ENCODE measurements at places on chromosomes 3 and 15.
A peak's percentile ranks its signal among the peaks of the same experiment; 100 is the strongest.

DNA sequence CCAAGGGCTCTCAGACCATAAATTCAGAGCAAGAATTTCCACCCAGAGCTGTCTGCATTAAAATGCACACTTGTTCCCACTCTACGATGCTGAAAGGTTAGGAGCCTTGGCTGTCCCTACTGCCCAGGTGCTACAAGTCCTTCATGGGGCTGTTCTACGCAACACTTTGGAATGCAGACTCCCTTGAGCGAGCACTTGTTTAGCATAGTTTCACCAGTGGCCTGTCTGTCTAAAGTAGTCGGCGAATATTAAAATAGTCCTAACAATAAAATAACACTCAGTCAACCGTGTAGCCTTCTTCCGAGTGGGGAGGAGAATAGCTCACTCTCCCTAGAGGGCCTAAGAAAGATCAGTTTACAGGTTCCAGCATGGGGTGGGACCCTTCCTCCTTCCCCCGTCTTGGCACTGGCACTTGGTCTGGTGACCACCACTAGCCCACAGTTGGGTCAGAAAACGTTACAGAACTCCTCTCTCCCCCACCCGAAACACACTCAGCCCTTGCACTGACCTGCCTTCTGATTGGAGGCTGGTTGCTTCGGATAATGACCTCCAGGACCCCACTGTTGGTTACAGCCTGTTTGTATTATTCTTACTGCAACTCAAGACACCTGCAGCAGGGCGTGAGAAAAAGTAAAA is at the start of gene CLDN16:
Gene CLDN16, plus strand, starts transcription at position 586 of the 636 bp plus-strand sequence. CDS start 167 bp downstream, outside the sequence.
- DNase-seq, result no peak

GRCh38 chr15:32790352-32790999 is 72.7 kb downstream of the GREM1 start:
- DNase-seq, result no peak

DNA sequence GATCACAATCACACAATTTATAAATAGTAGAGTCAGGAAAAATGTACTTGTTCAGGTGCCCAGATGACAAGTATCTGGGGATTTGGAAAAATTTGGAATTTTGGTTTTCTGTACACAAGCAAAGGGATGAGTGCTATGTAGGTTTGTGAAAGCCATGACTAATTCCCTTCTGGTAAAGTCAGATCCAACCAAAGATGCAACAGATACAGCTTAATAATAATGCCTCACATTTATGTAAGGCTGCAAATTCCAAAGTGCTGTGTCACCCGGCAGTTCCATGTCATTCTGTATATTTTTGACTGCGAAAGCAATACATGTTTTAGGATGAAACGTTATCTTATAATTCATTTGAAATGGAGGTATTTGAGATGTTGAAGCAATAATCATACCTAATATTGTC is 102.7 kb upstream of the AGBL1 start:
- no peak for DNase-seq

GRCh38 chr3:50587373-50587772 is 18.1 kb downstream of the HEMK1 start:
- no peak for DNase-seq

- no peak for DNase-seq
These were observed 63.2 kb upstream of the MAGI1 start for GRCh38 chr3:66101901-66102300.

GRCh38 chr3:5143464-5143863 is 21.4 kb downstream of the ARL8B start:
- no peak for DNase-seq

DNA sequence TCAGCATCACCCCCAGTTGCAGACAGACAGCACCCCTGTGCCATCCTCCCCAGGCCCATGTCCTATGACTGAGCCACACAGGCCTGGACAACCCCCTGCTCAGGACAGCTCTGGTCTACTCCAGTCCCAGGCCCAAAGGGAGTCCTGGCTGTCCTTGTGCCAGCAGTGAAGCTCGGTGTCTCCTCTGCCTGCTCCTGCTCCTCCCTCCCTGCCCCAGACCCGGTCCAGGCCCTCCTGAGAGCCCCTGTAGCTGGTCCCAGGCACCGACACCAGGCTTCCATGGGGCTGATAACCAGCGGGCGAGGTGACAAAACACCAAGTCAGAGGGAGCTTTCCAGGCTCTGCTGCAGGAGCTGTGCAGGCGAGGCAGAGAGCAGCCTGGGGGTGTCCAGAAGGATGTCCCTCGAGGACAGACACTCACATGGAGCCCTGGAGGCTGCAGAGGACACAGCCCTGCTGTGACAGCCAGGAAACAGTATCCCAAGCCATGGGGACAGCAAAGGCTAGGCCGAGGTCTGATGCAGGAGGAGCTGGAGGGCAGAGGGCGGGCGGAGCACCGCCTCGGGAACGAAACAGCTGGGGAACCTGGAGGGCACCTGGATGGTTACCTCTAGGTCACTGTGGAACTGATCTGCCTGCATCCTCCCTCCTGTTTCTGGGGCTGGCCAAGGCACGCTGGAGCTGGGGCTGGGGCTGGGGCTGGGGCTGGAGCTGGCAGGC is 103.8 kb upstream of the PRR20G start:
- no peak for DNase-seq

DNA sequence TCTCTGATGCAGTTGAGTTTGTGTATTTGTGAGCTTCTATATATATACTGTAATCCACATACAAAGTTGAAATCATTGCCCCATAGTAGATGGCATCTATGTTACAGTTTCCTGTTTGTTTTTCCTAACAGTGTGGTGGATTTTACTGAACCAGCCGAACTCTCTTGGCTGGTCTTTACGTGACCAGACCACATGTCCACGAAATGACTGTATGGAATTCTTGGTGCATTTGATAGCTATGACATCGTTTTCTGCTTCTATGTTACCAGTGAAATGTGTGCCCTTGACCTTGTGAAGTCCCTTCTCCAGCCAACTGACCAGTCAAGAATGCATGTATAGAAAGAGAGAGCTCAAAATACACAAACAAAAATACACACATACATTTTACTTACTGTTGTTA is 1.8 kb downstream of the KCNMB2 start:
- no peak for DNase-seq

DNA sequence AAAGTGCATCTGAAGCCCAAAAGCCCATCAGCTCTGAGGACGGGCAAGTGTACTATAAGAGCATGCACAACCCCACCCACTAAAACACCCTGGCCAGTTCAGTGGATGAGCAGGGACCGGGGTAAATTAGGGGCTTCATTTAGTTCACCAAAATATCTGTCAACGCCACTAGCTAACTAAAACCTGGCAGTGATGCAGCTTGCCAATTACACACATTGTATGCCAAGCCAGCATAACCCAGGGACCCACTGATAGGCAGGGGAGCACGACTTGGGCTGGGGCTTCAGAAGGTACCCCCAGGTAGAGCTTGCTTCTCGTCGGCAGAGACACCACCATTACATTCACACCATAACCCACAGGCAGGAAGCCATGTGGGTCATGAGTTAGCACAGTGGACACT is 47.0 kb downstream of the PTPN23 start:
- DNase-seq, result no peak

DNA sequence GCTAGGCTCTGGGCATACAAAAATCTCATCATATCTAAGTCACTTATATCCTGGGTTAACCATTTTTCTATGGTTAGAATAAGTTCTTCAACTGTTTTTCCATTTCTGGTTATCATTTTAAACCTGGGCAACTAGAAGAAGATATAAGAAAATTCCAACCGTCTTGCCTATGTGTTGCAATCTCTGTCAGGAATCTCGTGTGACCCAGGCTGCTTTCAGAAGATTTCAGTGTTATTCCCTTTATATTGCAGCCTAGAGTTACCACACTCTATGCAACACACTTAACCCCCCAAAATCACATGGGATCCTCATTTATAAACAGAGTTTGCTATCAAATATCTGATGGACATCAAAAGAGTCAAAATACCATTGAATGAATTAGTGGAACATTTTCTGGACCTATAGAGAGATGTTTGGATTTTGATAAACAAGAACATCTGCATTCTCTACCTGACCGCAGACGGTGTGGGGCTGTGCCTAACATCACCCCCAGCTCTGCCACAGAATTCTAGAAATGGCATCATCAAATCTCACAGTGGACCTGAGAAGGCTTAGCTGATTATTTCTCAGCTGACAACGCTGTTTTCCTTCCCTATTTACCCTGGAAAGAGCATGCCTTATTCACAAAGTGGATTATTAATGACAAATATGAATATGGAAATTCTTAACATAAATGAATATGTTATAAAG is 515.7 kb downstream of the NTRK3 start:
- DNase-seq, result no peak

- no peak for DNase-seq
These were observed 23.6 kb upstream of the LINGO1 start for GRCh38 chr15:77656294-77656693.

DNA sequence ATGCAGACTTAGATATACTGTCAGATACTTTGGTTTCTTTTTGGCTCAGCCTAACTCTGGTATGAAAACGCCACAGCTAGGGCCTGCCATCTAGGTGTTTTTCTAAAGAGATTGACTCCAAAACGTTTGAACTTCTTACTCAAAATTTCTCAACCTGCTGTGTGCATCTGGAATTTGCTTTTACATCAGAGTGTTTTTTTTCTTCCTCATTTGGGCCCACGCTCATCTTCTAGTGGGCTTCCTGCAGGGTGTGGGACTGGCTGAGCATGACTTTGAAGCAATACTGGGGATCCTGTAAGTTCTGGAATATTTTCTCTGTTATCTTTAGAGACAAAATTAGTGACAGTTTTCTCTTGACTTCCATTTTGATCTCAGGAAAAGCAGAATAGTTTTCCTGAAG is 117.8 kb downstream of the NR1D2 start:
- DNase-seq, result no peak

DNA sequence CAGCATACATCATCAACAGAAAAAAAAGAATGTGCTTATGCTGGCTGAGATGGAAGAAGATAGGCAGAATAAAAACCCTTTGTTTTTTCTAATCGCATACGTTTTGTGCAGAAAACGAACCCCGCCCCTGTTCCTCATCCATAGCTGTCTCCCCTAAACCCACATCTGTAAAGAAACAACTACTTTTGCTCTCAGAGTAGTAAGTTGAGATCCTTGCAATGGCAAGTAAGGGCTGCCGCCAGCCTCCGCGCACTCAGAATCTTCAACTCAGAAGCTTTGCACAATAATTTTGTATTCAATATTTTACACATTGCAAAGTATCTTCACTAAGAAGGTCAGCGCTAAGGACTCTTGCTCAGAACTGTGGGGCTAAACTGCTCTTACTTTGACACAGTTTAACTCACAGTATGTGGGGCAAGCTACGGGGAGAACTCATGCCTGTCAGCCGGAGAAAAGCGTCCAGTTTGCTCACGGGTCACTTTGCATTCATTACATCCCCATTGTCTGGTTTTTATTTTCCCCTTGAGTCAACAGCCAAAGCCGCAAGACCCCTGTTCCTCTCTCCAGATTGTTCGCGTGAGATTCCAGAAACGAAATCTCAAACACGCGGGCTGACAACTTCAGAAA is 1.0 kb downstream of the LYSMD4 start:
- DNase-seq, result no peak

DNA sequence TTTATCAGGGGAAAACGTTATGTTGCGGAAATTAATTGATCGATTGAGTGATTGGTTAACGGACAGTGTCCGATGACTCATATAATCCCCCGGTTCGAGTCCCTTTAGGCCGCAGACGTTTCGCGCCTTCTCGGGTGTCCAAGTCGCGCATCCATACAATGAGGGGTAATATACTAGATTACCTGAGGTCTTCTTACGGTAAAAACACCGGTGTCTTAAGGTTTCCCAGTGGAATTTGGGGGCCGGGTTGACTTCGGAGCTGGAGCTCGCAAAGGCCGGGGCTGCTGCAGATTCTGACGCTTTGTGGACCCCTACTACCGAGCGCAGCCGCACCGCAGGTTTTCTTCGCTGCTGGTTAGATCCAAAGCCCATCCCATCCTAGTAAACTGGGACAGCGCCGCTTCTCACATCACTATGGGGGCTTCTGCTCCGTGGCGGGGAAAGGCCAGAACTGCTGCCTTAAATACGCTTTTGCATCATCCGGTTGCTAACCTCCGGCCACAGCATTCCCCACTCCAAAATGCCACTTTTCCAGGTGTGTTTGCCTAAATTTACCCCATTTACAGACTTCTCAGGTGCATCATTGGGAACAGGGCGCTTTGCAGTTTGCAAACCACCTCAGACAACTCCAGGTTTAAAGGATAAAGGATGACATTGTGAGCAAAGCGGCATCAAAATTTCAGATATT is 858 bp upstream of the SACM1L start:
- peak; percentile 49 for DNase-seq

- no peak for DNase-seq
These were observed 912.7 kb upstream of the NR2F2 start for GRCh38 chr15:95417761-95418160.

DNA sequence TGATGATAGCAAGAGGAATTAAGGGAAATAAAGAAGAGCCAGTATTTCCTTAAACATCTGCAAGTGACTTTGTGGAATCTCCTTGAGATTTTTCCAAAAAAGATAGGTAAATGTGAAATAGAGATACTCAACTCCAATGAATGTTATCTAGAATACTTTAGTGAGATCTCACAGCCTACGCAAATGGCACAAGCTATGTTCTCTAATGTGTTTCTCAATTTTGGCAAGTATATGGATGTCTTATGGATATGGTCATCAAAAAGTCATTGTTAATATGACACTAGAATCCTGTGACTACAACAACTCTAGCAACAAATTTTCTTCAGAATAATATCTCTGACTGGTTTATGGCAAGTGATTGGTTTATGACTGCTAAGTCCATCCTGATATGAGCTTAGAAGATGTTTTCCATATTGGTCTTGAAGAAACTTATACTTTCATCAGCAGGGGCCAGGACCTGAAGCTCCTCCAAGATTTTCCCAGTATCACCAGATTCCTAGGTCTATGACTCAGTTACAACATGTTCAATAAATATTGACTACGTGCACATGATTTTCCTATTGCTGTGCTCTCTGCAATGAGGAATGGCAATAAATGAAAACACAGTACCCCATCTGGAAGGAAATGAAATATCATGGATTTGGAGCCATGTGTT is 170.9 kb upstream of the THBS1 start:
- DNase-seq, result no peak

DNA sequence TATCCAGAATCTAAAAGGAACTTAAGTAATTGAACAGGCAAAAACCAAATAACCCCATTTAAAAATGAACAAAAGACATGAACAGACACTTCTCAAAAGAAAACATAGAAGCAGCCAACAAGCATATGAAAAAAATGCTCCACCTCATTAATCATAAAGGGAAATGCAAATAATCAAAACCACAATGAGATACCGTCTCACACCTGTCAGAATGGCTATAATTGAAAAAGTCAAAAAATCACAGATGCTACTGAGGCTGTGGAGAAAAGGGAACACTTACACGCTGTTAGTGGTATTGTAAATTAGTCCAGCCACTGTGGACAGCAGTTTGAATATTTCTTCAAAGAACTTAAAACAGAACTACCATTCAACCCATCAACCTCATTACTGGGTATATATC is 220.7 kb downstream of the MEX3B start:
- DNase-seq, result no peak

- DNase-seq, result no peak
These were observed 24.1 kb downstream of the MAGI1 start for GRCh38 chr3:66014651-66015050.

All from activated T-cell treated with anti-CD3 and anti-CD28 coated beads, Interleukin-2, amount 50 U/mL, for 72 hours (primary cell).